NCI-H2081 (cell line): ENCODE measurements at places on chromosomes 12 and 14.

- no peak for DNase-seq
Observed at GRCh38 chr14:101025696-101026095, 122.2 kb upstream of the RTL1 start.

DNA sequence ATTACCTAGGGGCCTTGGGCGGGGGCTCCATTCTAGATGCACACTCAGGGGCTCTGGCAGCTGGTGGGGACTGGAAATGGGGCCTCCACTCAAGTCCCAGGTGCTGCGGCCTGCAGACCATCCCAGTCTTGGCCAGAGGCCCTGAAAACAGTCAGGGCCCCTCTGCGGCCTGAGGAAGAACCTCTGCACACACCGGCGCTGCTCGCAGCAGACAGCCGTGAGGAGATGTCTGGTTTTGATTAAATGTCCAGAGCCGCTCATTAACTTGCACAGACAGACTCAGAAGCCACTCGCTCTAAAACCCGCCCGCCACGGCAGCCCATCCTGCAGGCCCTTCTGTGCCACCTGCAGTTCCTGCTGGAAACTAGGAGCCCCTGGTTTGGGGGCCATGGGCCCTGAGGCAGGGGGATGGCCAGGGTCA is 36.4 kb upstream of the NCOR2 start:
- no peak for DNase-seq

- no peak for DNase-seq
Observed at GRCh38 chr14:78974691-78975090, 804.5 kb downstream of the NRXN3 start.

GRCh38 chr14:24376448-24377070 is 8.6 kb downstream of the NFATC4 start:
- DNase-seq = no peak

GRCh38 chr12:16857456-16857923 is 251.5 kb upstream of the LMO3 start:
- DNase-seq = no peak

GRCh38 chr14:43135877-43136411 is 1371.1 kb downstream of the FSCB start:
- DNase-seq = no peak
